ENCODE measurements at places on chromosomes 2 and 18.

GRCh38 chr2:119174216-119174992 lies 15.9 kb upstream of the C1QL2 start:
- peak; percentile 30 for DNase-seq

GRCh38 chr2:133040170-133040569 lies 370.2 kb upstream of the LYPD1 start:
- no peak for DNase-seq

GRCh38 chr18:74745633-74746403 lies 148.1 kb downstream of the ZNF407 start:
- peak; percentile 27 for DNase-seq

GRCh38 chr2:144183727-144184126 lies 336.2 kb downstream of the ZEB2 start:
- DNase-seq, result no peak

- DNase-seq, result no peak
Measured at GRCh38 chr2:232377841-232378734, 463 bp upstream of the ALPP start.

DNA sequence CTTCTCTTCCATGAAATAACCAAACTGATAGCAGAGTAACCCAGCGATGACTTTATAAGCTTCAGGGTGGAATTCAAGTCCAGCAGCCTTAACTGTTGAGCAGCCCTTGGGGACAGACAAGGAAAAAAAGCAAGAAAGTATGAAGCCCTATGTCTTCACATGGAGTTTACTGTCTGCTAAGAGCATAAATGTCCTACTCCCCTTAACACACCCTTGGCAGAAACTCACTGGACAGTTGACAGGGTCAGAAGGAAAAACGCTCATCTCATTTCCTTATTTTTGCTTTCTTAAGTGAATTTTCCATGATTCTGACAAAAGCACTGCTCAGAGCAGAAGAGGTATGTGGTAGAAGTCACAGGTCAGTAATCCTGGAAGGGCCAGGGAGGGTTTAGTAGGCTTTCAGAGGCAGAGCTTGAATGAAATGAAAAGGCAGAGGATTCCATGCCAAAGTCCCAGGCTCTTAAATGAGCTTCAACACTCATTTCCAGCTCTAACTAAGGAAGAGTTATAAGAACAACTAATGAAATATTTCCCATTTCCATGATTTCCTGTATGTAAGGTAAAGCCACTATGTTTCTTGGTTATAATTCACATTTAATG lies 683.3 kb upstream of the KLHL29 start:
- DNase-seq, result no peak

- no peak for DNase-seq
Measured at GRCh38 chr2:221276033-221276432, 296.1 kb downstream of the EPHA4 start.

DNA sequence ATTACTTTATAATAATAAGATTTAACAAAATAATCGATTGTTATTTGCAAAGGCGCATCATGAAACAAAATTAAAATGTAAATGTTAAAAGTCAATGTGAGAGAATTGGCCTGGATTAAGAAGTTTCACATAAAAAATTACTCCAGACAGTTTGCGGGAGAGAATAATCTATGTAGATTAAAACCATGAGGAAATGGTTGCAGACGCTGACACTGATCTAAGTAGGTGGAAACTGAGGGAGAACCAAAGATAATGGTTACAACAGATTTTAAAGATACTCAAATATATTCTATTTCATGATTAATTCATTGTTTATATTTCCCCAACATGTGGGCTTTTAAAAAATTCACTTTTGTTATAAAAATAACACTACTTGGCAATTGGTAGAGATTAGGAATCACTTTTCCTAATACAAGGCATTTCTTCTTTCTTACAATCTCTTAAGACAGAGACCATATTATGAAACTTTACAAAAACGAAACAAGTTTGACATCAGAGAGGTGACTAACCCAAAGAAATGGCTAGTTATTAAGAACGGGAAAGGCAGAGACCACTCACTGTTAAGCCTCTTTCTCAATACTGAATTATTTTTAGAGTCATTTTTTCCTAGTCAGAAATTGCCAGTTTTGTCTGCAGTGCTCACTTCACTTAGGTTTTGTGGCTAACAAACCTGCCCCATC lies 1.6 kb downstream of the KANSL1L start:
- DNase-seq, result no peak

DNA sequence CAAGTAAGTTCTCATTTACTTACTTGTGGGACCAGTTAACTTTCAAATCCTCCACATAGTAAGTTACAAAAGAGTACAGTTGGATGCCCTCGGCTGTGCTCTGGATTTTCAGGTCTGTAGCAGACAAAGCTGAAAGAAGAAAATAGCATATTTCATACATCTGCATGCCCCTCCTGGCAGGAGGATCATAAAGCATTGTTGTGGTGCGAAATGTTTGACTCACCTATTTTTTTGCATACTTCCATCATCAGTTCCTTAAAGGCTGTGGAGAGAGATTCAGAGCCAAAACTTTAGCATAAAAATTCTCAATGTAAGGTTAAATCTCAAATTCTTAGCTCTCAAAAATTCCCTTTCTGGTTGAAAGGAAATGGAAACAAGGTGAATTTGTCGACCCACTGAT lies 70.8 kb upstream of the LPIN2 start:
- DNase-seq, result no peak

- DNase-seq, result peak; percentile 15
Measured at GRCh38 chr2:43024515-43025011, 201.8 kb downstream of the ZFP36L2 start.

DNA sequence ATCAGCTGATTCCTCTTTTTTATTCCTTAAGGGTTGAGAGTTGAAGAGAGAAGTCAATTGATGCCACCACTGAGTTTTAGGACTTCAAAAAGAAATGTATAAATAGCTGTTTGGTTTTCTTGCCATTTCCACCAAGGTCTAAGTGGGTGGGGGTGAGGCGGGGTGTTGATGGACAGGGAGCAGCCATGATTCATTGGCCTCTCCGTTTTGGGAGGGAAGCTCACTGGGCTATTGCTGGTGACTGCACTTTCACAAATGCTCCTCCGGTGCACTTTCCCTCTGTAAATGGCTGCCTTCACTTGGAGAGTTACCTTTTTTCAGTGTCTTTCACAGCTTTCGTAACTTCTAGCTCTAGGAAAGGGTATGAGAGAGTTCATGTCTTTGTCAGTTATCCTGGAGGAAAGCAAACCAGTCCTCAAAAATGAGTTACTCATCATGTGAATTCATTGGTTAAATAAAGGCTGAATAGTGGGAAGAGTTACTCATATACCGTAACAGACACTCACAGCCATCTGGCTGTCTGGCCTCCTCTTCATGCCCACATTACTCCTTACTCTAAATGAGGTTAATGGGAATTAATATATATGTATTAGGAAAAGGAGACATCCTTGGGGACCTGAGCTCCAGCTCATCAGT lies 17.4 kb upstream of the CTAGE1 start:
- DNase-seq, result no peak

DNA sequence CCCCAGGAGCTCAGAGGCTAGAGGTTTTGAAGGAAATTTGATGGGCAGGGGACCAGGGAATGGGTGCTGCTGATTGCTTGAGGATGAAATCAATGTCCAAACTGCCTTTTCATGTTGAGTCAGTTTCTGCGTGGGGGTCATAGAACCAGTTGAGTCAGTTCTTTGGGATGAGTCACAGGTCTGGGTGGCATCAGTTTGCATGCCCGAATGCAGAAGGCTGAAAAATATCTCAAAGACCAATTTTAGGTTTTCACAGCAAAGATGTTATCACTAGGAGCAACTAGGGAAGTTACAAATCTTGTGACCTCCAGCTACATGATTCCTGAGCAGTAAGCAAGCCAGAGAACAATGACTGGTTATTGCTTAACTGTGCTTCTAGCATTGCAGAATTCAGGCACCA lies 1135.1 kb upstream of the CRIM1 start:
- DNase-seq, result no peak

DNA sequence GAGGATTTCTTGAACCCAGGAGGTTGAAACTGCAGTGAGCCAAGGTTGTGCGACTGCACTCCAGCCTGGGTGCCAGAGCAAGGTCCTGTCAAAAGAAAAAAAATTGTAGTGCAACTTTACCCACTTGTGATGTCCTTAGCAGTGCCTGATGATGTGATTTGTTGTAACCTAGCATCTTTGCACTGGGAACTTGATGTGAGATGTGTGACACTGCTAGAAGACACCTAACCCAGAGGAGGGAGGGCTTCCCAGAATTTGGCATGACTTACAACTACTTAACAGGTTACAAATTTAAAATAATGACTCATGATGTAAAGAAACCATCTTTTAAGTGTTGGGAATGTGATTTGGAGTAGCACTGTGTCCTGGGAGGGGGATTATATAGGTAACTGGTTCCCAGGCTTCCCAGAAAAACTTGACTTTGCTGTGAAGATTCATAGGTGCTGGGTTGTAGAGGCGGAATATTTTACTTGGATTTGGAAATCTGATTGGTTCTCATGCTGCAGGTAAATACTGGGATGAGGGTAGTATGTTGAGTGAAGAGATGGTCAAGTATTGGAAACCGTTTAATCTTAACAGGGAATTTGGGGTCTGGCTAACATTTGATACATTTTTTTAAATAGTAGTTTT lies 3.7 kb downstream of the EEF1B2 start:
- no peak for DNase-seq

- no peak for DNase-seq
Measured at GRCh38 chr2:232537499-232537898, 2.0 kb upstream of the CHRNG start.

- no peak for DNase-seq
Measured at GRCh38 chr2:224997802-224998201, 44.5 kb downstream of the DOCK10 start.

GRCh38 chr2:158214431-158214830 lies 112.8 kb downstream of the UPP2 start:
- DNase-seq, result no peak

DNA sequence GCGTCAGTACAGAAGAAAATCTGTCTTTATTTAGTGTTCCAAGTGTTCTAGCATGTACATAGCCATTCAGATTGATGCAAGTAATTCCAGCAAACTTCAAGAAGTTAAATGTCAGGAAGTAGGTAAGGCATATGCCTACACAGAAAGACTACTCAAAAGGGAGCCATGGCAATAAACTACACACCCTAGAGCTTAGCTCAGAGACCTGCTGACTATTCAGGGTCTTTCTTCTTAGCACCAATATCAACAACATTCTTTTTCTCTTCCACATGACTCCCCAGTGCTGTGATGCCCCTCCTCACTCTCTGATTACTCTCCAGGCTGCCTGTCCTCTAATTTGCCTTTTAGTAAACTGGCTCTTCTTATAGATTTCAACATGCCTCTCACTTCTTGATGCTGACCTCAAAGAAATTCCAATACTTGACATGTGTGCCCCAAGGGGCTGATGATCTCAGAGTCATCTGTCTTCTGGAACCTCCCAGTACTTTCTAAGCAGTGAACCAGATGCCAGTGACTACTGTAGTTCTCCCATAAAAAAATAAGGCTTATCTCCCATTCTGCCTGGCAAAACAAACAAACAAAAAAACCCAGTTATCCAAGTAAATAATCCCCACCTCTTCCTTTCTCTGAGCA lies 909.2 kb upstream of the FANCL start:
- DNase-seq, result no peak

DNA sequence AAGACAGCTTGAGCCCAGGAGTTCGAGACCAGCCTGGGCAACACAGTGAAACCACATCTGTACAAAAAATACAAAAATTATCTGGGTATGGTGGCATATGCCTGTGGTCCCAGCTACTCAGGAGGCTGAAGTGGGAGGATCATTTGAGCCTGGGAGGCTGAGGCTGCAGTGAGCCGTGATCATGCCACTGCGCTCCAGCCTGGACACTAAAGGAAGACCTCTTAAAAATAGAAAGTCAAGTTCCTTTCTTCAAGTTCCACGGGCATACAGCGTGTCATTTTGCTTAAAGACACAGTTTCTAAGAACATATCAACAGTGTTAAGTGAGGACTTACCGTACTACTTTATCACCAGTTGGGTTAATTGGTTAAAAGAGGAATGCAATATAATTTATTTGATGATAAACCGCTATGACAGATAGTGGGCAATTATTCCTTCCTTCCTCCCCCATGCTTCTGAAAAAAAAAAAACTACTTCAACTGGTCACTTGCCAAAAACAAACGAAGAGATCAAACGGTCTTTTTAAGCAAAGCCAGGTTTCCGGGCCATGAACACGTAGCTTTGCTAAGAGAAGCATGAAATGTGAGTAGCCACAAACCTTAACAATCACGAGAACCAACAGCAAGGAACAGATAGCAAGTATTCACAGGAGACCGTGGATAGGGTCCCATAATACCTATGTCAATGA lies 21.4 kb downstream of the AP1S3 start:
- DNase-seq, result no peak

DNA sequence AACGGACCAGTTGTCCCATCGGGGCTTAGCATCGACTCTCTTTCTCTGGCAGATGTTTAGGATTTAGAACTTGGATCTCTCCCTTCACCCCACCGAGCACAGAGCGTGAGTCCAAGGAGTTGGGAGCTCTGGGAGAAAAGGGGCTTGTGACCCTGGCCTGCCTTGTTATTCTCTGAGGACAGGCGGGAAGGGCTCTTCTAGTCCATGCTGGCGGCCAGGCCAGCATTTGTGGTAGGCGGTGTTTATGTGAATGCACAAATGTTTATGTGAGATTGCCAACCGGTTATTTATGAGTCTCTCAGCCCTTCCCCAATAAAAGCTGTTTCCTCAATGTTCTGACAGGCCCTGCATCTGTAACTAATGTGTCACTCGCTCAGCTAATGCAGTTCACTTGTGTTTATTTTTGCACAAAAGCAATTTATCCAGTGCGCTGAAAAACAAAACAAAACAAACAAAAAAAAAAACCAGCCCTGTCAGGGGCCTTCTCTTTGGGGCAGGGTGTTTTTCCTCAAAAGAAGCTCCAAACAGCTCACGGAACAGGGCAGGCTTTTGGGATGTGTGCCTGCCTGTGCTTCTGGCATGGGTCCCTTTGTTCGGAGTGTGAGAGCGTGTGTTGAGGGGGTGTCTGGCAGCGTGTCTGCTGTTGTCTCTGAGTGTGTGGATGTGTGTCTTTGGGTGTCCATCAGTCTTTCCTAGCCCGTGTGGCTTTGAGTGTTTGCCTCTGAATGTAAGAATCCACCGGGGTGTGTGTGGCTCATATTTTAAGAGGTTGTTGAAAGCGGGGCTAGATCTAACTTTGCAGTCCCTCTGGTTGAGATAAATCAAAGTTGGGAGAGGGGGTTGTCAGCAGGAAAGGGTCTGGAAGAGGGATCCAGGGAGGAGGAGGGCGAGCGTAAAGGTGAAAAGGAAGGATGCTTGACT lies 52.8 kb upstream of the HAAO start:
- no peak for DNase-seq

GRCh38 chr18:32371384-32371783 lies 99.3 kb downstream of the GAREM1 start:
- no peak for DNase-seq

GRCh38 chr2:231204146-231204545 lies 5.7 kb downstream of the ARMC9 start:
- no peak for DNase-seq

- no peak for DNase-seq
Measured at GRCh38 chr2:180943275-180943674, 37.1 kb upstream of the UBE2E3 start.
